Activated CD4-positive, alpha-beta T cell treated with anti-CD3 and anti-CD28 coated beads, Interleukin-2, Interleukin-4, amounts not matched to agents 100 ng/mL and 50 ng/mL, durations not matched to agents 16 hours and 8 hours (primary cell): ENCODE measurements at places on chromosomes 2 and 18.

- DNase-seq = no peak
These were observed at the start of gene YES1 for GRCh38 chr18:811892-812375. YES1 (minus strand) TSS chr18:812242; CDS start chr18:756827, 55,415 bp downstream.

DNA sequence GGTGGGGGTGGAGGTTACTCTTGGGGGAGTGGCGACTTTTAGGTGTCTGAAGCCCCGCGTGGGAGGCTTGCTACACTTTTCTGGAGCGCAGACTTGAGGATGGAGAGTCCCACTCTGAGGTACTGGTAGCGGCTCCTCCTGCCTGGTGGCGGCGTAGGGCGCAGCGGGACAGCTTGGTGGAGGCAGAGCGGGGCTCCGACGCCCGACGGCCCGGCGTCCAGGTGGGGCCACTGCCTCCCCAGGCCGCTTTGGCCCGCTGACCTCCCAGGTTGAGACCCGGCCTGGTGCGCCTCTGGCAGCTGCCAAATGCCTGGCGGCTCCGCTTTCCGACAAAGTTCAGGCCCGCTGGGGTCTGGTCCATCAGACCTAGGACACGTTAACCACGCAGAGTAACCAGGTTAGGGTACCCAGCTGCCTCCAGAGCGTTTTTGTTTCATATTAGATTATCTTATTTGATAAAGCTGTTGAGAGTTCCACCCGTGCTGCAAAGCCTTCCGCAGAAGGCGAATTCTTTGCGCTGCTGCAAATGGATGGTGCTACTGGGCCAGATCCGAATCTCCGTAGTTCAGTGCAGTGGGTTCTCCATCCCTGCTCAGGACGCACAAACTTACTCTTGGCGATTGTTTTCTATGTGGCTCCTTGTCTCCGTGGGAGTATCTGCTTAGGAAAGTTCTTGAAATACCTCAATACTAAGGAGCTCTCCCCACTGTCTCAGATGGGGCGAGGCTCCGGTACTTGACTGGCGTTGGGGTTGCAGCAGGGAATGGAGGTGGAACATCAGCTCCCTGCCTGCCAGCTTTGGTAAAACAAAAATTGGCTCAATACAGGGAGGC, 405.9 kb downstream of the XIRP2 start:
- DNase-seq = no peak

DNA sequence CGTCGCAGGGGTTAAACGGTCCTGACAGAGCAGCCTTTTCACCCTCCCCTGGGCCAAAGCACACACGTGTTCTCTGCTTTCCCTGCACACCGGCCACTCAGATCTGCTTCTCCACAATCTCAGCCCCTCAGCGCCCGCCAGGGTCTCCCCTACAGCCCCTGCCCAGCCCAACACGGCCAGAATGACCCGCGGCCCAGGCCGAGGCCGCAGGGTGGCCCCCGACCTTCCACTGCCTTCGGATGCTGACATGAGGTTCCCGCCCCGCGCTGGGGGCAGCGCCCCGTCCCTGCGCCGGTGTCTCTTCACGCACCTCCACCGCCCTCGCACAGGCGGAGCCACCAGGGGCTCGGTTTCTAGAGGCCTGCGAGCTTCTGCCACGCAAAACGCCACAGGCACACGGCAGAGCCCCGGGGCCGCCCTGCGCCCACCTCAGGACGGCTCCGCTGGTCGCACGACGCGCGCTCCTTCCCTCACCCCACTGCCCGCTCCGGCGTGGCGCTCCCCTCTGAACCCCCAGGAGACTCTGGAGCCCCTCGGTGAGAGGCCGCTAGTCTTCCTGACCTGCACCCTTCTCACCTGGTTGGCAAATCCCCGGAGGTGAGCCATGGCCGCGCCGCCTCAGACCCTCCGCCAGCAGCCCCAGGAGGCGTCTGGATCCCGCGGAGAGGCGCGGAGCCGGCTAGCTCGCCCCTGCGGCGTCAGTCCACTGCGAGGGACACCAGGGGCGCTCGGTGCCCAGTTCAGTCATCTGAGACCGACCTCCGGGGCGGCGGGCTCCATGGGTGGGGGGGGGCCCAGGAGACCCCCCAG, 749 bp downstream of the STK25 start:
- DNase-seq = peak; percentile 31

- DNase-seq = peak; percentile 82
These were observed 38.3 kb downstream of the ITGA6 start for GRCh38 chr2:172465417-172466334.

GRCh38 chr2:39736640-39737039, 42.4 kb downstream of the THUMPD2 start:
- DNase-seq = no peak

DNA sequence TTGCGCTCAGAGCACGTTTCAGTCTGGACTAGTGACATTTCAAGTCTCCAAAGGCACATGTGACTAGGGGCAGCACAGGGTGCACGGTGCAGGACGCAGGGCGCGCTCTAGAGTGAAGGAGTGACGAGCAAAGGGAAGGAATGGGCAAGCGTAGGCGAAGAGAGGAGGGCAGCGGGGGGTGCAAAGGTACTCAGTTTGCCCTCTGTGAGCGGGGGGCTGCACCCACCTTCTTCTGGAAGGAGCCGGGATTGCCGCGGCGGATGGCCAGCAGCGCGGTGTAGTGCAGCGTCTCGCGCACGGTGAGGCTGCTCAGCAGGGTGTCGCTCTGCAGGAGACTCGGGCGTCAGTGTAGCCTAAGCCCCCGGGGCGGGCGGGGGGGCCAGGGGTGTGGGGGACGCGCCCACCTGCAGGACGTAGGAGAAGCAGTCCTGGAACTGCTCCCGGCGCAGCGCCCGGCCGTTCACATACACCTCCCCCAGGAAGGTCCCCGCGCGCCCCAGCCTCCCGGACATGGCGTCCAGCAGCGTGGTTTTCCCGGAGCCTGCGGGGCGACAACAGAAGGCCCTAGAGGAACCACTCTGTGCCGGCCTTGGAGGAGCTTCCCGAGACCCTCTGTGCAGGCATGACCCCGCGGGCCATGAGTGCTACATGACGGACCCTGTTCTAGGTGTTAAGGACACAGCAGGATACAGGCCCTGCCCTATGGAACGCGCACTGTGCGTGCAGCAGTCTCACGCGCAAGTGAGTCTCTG, 6.9 kb downstream of the ABCG5 start:
- no peak for DNase-seq

DNA sequence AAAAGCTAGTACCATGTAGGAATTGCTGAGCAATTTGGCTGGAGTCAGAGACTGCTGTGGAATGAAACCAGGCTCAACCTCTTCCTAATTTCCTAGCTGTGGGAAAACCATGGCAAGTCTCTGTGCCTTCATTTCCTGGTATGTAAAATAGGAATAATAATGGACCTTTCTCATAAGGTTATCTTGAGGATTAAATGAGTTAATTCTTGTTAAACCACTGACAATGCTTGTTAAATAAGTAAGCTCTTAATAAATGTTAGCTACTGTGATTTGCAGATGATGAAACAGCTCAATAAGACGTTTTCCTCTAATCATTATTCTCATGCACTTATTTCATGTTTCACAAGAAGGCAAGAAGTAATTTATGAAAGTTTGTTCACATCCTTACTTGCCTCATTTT, 346.7 kb downstream of the RND3 start:
- DNase-seq = no peak

DNA sequence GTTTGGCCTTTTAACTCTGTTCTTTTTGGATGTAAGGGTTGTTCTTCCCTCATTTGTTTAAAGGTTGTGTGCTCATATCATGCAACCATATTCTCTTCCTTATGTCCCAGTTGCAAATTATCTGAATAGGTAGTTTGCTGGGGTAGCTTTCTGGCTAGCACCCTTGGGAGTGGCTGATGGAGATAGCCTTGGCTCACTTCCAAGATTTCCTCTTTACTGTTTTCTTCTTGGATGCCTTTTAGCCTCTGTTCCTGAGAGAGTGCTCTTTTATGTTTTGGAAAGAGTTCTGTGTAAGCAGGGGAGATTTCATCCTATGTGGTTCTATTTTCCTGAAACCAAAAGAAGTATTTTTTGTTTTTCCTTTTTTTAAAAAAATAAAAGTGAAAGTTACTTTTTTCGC, 25.4 kb downstream of the USP14 start:
- no peak for DNase-seq

- no peak for DNase-seq
These were observed 85.7 kb upstream of the GALNT13 start for GRCh38 chr2:153786016-153786415.

DNA sequence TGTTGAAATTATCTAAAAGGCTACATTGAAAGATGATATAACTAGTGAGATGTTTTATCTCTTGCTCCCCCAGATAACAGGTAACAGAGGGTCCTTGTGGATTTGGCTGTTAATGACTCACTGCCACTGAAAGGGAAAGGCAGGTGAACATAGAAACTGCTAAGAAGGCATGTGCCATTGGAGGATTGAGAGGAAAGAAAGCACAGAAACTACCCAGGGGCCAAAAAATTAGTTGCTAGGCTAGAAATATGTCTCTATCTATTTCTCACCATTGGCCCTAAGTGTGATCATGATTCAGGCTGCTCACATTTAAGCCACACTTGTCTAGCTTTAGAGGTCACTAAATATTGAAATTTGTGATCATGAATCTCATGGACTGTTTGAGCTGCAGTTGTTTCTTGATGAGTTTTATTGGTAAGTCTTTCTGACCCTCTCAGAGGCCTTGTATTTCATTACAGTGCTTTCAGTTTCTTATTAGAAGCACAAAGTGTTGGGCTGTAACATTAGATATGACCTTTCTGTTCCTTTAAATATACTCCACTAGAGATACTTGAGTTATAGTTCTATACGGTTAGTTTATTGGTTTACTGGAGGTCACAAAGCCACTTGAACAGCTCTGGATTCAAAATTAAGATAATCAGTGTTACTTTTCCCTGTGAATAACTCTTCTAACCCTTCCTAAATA, 26.2 kb downstream of the NAB1 start:
- DNase-seq = no peak

- no peak for DNase-seq
These were observed 4.5 kb downstream of the SLC14A2 start for GRCh38 chr18:45619826-45620201.

GRCh38 chr2:239421851-239422250, 21.0 kb upstream of the HDAC4 start:
- no peak for DNase-seq

DNA sequence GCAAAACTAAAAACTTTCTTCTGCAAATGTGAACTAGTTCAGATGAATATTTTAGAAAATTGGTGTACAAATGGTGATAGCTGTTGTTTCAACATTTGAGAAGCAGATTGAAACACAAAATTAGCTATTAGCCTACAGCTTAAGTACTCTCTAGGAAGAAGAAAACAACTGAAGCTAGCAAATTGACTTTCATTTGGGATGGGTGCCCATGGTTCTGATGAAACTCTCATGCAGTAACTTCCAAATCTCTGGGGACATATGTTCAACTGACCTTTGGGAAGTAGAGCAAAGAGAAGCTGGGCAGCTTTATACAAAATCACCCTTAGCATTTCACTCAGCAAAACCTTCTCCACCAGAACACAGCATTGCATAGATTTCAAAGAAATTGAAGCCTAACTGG, 119.0 kb downstream of the GALNT13 start:
- no peak for DNase-seq
